ENCODE measurements at places on chromosomes 12 and 14.

- DNase-seq, result no peak
Observed at GRCh38 chr12:99804715-99805114, 157.2 kb downstream of the GARIN6 start.

DNA sequence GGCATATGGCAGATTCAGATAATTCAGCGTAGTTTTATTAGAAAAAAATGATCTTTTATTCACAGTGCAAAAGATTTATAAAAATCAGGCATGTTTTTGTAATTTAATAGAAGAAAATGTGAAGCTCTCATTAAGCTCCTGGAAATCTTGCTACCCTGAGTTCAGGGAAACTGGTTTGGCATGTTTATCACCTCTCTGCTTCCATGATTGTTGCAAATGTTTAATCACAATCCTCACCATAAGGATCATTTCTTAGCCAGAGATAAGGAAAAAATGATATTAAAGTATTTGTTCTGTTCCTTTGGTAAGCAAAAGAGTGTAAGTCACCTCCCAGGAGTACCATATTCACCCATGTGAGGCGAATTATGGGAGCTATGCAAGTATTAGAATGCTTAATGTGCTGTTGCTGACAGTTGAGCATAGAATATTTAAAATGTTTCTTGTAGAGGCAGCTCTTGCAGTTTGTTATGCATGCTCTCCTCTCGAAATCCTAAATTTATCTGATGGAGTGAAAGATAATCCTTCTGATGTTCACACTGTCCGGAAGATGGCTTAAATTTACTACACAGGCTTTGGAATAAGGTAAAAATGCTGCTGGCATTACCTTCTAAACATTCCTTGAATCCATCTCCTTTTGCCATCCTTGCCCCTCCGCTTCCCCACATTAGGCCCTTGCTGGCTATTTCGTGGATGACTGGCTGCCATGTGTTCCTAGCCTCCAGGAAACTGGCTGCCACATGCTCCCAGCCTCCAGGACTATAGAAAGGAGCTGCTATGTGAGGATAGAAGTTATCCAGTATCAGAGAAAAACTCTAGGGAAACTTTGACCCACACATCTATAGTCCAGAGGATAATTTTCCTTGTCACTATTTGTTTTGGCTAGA, 115.8 kb upstream of the CCDC198 start:
- no peak for DNase-seq

DNA sequence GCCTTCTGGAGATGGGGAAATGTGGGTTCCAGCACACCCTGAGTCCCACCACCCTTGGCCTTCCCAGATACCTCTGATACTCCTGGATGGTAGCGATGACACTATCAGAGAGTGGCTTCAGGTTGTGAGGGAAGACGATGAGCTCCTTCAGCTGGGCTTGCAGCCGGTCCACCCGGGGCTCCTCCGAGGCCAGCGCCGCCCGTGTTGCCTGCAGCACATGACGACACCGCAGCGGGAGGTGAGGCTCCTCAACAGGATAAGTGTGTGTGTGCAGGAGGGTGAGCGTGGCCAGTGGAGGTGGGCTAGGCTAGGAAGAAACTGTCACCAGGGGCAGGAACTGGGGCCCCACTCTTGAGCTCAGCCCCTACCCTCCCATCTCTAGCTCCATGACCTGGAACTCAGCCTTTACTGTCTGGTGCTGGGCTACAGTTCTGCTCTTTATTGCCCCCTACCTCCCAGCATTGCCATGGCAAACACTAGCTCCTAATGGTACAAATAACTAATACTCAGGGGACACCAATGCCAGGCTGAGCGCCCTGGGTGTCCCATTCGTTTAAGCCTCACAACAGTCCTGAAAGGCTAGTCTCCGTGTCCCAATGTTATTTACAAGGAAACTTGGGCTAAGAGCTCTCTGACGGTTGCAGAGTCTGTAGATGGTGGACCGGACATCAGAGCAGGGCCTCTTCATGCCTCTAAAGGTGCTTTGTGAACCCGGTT, 64.1 kb downstream of the SYNE3 start:
- DNase-seq, result peak; percentile 46

- no peak for DNase-seq
Observed at GRCh38 chr14:56331592-56332216, 213.5 kb downstream of the PELI2 start.

- DNase-seq, result no peak
Observed at GRCh38 chr14:92755495-92755894, 7.1 kb upstream of the LGMN start.

DNA sequence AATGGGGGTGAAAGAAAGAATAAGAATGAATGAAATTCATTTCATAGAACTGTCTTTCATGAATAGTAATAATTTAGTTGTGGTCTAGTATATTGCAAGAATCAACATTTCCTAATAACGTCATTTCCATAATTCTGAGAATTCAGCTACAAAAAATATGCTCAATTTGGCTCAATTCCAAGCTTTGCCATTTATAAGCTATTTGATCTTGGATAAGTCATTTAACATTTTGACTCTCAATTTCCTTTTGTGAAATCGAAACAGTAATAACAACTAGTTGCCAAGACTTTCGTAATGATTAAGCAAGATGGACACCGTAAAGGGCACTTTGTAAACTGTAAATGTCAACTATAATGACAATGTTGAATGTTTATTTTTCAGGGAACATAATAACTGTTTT, 18.1 kb downstream of the NOS1 start:
- no peak for DNase-seq

- no peak for DNase-seq
Observed at GRCh38 chr14:32006263-32007110, 70.6 kb upstream of the ARHGAP5 start.

GRCh38 chr12:54750-55535, 11.6 kb upstream of the IQSEC3 start:
- peak; percentile 9 for DNase-seq

GRCh38 chr12:128224226-128224625, 42.7 kb upstream of the TMEM132C start:
- DNase-seq, result no peak

DNA sequence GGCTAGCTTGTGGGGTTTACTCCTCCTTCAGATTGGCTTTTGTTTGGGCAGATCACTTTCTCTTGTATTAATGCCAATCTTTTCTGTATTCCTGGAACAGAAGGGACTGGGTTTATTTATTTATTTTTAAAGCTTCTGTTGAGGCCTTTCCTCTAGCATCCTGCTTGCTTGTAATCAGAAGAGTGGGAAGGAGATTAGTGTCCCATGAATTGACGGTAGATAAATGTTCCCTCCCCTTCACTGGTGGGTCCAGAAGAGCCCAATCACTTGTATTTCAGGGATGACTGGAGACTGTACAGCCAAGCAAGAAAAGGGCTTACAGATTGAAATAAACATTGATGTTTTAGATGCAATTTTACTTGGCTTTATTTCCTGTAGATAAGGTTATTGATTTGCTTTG, 71.0 kb downstream of the LIN52 start:
- no peak for DNase-seq

DNA sequence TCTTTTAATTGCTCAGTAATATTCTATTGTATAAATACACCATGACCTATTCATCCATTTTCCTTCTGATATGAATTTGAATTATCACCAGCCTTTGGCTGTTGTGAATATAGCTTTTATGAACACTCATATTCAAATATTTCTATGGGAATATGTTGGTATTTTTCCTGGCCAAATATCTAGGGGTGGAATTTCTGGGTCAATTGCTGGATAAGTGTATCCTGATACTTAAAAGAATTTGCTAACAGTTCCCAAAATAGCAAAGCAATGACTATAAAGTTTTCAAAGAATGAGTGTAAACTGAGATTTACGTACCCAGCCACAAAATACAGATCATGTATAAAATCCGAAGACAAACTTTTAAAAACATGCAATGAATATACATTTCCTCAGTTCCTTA, 148.7 kb upstream of the CLEC14A start:
- DNase-seq, result no peak

DNA sequence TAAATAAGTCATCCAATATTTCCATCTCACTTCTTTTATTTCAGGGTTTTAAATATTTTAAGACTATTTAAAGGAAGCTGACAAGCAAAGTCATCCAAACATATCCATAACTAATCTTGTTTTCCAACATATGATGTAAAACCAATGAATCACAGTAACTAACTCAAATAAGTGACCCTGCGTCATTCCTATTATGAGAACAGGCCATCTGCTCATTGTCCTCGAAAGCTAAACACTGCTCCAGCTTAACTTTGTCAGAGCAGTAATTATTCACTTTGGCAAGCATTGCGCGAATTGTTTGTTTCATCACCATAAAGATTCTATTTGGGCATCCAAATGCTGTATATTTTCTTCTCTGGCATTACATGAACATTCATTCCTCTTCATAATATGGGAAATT, 99.1 kb downstream of the CAPZA3 start:
- no peak for DNase-seq
